ENCODE measurements at places on chromosomes 12 and 14.

DNA sequence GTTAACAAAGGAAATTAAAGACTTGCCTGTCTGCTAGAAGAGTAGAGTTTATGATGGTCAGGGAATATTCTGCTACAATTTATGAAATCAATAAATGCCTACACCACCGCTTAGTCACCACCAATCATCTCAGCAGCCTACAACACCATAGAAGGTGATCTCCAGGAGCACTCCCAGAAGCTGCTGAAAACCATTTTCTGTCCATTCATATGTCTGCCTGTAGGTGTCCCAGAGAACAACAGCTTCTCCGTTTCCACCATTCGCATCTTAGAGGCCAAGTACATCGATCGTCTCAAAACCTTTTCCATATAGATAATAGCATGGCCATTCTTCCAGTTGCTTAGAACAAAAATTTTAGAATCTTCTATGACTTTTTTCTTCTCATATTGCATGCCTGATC lies 303.4 kb downstream of the KCNC2 start:
- DNase-seq = no peak

DNA sequence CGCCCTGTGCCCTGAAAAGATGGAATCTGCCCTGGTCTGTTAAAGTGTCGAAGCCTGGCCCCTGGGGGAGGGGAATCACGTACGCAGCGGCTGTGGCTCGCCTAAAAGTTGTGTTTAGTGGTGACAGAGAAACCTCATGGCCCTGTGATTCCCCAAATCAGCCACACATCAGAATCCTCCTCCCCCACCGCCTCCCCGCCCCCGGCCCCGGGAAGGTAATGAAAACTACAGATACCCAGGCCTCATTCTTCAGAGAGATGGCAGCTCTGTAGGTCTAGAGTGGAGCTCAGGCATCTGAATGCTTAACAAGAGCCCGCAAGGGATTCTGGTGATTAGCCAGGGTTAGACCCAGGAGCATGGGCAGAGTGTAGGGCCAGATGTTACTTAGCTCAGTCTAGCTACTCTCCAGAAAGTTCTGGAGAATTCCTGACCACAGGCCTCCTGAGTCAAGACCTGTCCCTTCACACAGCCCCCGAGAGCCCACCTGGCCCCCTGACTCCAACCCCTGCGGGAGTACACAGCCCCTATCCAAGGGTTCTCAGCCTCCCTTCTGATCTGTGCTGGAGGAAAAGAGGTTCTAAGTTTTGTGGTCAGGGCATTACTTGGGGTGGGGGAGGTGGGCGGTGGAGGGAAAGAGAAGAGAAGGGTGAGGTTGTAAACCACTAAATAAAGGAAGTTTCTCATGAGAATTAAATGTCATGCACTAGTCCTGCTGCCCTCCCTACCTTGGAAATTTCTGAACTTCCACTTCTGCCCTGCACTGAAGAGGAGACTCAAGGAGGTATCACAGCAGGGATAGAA lies 114.8 kb downstream of the PLXNC1 start:
- DNase-seq = peak; percentile 83

DNA sequence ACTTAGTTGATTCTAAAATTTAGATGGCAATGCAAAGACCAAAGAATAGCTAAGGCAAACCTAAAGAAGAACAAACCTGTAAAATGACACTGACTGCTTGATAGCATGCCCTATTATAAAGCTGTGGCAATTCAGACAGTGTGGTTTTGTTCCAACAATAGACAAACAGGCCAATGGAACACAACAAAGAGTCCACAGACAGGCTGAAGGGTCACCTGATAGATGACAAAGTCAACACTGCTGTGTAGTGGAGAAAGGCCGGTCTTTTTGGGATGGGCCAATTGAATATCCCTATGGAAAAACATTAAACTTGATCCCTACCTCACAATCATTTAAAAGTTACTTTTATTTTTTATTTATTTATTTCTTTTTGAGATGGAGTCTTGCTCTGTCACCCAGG lies 33.8 kb upstream of the SLC25A3 start:
- DNase-seq = no peak

DNA sequence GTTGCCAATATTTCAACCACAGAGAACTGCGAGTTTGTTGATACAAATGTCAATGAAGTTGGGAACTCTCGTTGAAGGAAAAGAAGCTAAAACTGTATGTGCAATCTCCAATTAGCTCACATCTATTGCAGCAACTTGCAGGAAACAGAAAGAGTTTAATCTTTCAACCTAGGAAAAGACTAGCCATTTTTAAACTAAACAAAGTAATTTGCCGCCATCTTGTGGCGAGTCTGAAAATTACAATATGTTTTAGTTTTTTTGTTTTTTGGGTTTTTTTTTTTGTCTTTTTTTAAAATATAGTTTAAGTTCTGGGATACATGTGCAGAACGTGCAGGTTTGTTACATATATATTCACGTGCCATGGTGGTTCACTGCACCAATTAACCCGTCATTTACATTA lies 131.2 kb upstream of the FOXG1 start:
- no peak for DNase-seq

GRCh38 chr14:35046751-35047536 lies 872 bp downstream of the FAM177A1 start:
- no peak for DNase-seq

DNA sequence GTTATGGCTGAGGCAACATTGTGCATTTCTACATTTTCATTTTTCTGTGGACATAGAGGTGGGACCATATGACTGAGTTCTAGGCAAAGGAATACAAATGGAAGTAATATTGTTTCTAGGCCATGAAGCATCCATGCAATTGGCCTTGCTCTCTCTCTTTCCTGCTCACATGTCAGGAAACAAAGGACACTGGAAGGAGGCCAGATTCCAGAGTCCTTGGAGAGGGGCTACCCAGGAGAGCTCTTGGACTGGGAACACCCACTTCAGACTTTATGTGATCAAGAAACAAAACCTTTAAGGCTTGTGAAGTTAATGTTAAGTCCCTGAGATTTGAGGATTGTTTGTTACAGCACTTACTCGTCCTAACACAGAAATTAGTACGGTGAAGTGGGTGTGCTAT lies 32.8 kb downstream of the PDZRN4 start:
- no peak for DNase-seq

- peak; percentile 19 for DNase-seq
These were observed 209.0 kb upstream of the PLEKHG7 start for GRCh38 chr12:92493816-92494215.

DNA sequence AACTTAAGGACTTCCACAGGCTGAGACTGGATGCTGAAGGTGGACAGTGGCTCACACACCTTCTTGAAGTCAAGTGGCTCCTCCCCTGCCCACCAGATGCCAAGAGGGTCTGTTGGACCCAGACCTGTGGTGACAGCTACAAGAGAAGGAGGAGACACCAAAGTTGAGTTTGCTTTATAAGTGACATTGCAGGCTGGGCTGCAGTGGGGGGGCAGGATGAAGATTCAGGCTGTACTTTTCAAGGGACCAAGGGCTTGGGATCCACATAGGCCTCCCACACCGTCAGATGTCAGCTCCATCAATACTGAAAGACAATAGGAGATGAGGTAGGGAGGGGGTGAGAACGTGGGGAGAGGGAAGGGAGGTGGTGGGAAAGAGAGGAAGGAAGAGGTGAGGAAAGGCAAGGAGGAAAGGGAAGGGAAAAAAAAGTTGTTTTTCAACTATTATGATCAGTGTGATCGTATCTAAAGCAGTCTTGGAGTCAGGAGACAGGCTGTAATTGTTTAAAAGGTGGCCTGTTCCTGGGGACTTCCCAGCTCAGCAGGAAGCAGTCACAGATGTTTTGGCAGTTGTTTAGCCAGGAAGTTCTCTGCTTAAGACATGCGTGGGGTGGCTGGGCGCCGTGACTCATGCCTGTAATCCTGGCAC lies 84.1 kb upstream of the RESF1 start:
- DNase-seq = peak; percentile 86

DNA sequence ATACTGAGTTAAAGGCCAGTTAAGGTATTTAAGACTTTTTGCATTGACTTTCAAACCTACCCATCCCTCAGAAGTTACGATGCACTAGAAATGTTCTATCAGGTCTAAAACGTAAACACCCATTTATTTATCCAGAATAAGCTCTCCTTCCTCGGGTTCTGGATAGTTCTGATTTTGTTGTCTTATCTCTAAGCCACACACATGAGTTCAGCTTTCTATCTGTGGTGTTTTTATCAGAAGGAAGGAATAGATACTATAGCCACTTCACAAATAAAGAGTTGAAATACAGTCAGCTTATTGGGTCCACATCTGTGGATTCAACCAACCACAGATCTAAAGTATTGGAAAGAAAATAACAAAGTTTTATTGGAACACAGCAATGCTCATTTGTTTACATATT lies 5.4 kb downstream of the SFSWAP start:
- DNase-seq = no peak

GRCh38 chr14:84991021-84991420 lies 538.9 kb upstream of the FLRT2 start:
- DNase-seq = no peak

All from activated CD4-positive, alpha-beta memory T cell treated with anti-CD3 and anti-CD28 coated beads for 36 hours (primary cell).